ENCODE measurements at places on chromosomes 2 and 18. TPM values are rescaled to one million over a fixed set of nuclear protein-coding genes. Genes with fewer than 3 reads are reported as not detected.

Gene BMPR2
- total RNA-seq = 23.8 TPM

Gene SIX3
- not detected for total RNA-seq

Gene MTLN
- 46.4 TPM for total RNA-seq

Gene ALMS1
- total RNA-seq = 13.6 TPM

Gene ATP6V1B1
- total RNA-seq = 1.3 TPM

Gene CD302
- 9.0 TPM for total RNA-seq

Gene MARCHF4
- 2.1 TPM for total RNA-seq

Gene FBLN7
- 8.0 TPM for total RNA-seq

Gene EFR3B
- total RNA-seq = 3.3 TPM

Gene CNGA3
- total RNA-seq = 0.13 TPM

Gene CREG2
- total RNA-seq = 0.37 TPM

Gene PARD3B
- 6.2 TPM for total RNA-seq

Gene UGT1A9
- not detected for total RNA-seq

Gene PTPRN
- 0.25 TPM for total RNA-seq

Gene TGFA
- 0.06 TPM for total RNA-seq

Gene RRM2
- total RNA-seq = 40.6 TPM

Gene CHAC2
- total RNA-seq = 3.4 TPM

Gene REEP1
- total RNA-seq = 0.50 TPM

Gene AMER3
- not detected for total RNA-seq

All from aortic smooth muscle cell (primary cell).